ENCODE measurements at places on chromosomes 11 and 22.

DNA sequence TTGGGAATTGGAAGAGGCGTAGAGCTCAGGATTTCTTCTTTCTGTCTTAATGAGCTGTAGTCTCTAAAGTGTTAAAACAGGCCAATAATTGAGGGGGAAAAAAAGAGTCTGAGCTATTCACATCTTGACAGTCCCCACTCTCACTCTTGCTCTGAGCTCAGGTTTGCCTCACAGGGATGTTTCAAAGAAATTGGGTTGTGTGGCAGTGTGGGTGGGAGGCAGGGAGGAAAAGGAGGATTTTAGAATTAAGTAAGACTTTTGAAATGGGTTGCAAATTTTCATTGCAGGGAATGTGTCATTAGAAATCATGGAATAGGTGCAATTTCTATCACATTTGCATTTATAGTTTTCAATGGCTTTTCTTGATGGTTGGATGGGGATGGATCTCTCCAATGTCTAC lies 338.8 kb upstream of the KIRREL3 start:
- no peaks in the 10 kb centered on the region for H3K4me1 ChIP-seq
- no peaks in the 10 kb centered on the region for H3K36me3 ChIP-seq
- DNase-seq: no peak
- H3K4me3 ChIP-seq: no peak overlapping the region
- H3K27ac ChIP-seq: no peak overlapping the region

- H3K4me3 ChIP-seq: no peak overlapping the region
- DNase-seq: peak; percentile 36
- H3K36me3 ChIP-seq: peaks cover 2% of the 10 kb centered on the region
- H3K27ac ChIP-seq: peak overlapping the region; percentile 98
Measured at GRCh38 chr11:118915941-118916841, 9.5 kb downstream of the BCL9L start.

DNA sequence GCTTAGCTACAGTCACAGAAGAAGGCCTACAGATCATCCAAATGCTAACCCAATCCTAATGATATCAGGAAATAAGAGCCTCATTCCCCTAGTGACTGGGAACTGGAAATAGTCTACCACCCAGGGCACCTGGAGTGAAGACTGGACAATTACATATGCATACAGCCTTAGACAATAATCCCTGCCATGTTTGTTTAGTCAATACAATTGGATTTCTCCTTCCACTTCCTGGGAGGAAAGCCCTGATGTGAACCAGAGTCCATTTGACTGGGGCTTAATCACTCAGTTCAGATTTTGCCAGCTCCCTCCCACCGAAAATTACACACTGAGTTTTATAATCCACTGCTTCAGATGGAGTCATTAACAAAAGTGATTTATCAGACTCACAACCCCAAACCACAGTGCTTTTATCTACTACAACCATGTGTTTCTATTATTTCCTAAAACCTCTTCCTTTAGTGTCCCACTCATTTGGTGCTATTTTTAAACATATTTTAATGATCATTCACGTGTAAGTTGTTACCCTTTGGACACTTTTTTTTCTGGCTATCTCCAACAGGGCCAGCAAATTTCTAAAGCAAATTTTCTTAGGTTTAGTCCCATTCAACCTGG lies 29.9 kb downstream of the CWF19L2 start:
- H3K27ac ChIP-seq: no peak overlapping the region
- no peak for DNase-seq
- H3K36me3 ChIP-seq: peaks cover 34% of the 10 kb centered on the region
- no peaks in the 10 kb centered on the region for H3K27me3 ChIP-seq
- H3K4me1 ChIP-seq: peaks cover 5% of the 10 kb centered on the region

GRCh38 chr11:86940122-86940777 lies 14.9 kb downstream of the FZD4 start:
- no peak overlapping the region for H3K4me3 ChIP-seq
- H3K27me3 ChIP-seq: peaks cover 8% of the 10 kb centered on the region
- no peaks in the 10 kb centered on the region for H3K4me1 ChIP-seq
- DNase-seq: no peak
- H3K36me3 ChIP-seq: no peaks in the 10 kb centered on the region

- H3K4me1 ChIP-seq: no peaks in the 10 kb centered on the region
- no peaks in the 10 kb centered on the region for H3K36me3 ChIP-seq
- H3K27ac ChIP-seq: no peak overlapping the region
- no peak overlapping the region for H3K4me3 ChIP-seq
Measured at GRCh38 chr11:125224391-125225021, 60.0 kb downstream of the PKNOX2 start.

DNA sequence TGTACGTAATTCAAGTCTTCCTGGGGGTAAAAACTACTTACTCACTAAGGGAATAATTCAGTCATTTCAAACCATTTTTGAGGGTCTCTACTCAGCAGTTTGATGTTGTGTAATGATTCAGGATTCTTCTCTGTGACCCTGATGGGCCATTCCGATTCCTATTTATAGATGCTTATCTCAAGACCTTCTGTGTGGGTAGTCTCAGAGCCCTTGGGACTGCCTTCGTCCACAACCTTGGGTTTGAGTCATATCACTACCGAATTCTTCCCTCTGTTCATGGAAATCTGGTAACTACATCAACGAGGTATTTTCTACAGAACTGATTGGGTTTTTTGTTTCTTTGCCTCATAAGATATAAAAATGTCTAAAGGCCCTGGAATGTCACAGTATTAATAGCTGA lies 14.3 kb upstream of the CBX6 start:
- H3K27ac ChIP-seq: no peak overlapping the region
- DNase-seq: no peak
- peaks cover 5% of the 10 kb centered on the region for H3K4me1 ChIP-seq

Measured in activated naive CD8-positive, alpha-beta T cell treated with anti-CD3 and anti-CD28 coated beads, Interleukin-2, amount 10 ng/mL, durations not matched to agents 7 days and 5 days (primary cell).